ENCODE measurements at places on chromosomes 2 and 18.

GRCh38 chr2:218993345-218994315, at the start of gene CRYBA2:
CRYBA2 (minus strand) TSS chr2:218993422; CDS start chr2:218993176, 246 bp downstream.
- DNase-seq: no peak

DNA sequence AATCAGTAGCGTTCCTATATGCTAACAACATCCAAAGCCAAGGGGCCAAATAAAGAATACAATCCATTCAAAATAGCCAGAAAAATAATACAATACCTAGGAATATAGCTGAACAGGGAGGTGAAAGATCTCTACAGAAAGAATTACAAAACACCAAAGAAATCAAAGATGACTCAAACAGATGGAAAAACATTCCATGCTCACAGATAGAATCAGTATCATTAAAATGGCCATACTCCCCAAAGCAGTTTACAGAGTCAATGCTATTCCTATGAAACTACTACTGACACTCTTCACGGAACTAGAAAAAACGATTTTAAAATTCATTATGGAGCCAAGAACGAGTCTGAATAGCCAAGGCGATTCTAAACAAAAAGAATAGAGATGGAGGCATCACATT, 57.4 kb downstream of the CCBE1 start:
- DNase-seq: no peak

DNA sequence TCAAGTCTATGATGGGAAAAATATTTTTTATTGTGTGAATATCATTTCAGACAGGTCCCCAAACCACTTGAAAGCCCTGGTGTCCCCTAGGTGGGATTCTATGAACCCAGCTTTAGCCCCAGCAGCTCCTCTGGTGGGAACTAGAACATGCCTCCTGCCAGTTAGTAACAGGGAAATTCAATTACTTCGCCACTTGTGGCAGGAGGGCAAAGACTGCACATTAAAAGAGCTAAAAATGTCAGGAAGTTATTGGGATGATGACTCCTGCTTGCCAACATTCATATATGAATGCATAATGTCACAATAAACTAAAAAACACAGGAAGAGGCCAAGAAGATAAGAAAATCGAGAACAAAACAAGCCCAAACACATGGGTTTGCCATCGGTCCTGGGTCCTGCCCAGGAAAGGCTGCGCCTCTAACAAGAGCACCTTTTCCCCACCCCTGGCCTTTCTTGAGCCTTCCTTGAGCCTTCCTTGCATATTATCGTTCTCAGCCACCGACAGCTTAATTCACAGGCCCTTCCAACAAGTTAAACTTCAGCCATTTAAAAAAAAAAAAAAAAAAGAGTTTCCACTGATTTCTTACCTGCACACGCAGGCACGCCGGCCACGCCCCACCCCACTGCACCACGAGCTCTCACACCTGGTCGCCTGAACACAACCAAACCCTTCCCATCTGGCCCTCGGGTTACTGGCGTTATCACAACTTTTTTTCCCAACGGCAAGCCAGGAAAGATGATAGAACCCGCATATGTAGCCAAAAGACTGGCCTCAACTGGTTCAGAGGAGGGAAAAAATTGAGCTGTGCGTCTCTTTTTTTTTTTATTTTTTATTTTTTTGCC, 23.4 kb downstream of the BCL11A start:
- no peak for DNase-seq

GRCh38 chr2:205273627-205274026, 408.7 kb upstream of the NRP2 start:
- DNase-seq: no peak

- DNase-seq: no peak
Observed at GRCh38 chr2:223101340-223102039, 49.5 kb downstream of the KCNE4 start.

DNA sequence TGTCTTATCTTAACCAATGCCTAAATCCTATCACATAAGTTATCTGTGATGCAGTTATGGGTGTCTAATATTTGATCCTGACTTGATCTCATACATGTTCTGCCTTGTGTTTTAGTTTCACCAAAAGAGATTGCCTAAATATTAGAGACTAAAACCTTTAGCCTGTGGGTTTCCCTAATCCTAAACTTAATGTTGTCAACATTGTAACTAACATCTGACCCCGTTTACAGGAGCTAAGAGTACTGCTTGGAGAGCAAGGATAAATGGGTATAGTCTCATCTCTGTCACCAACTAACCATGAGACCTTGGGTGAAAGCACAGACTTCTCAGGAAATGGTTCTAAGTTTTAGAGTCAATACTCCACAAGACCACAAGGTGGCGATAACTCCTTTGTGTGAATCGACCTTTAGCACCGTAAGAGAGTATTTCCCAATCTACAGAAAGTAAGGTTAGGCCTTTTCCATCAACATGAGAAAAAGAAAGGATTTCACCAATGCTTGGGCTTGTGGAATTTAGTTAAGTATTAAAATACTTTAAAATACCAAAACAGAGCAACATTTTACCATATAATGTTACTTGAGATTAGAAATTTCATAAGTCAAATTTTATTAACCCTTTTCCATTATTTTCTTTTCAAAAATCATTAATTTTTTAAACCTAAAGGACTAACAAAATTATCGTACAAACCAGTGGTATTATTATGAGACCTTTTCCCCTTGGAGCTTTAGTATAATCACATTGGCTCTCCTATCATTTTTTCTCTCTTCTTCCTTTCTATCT, 60.5 kb downstream of the G6PC2 start:
- DNase-seq: no peak

GRCh38 chr2:100470898-100471514, 724 bp downstream of the NMS start:
- DNase-seq: no peak

GRCh38 chr18:55484773-55485172, 103.2 kb downstream of the TCF4 start:
- no peak for DNase-seq

DNA sequence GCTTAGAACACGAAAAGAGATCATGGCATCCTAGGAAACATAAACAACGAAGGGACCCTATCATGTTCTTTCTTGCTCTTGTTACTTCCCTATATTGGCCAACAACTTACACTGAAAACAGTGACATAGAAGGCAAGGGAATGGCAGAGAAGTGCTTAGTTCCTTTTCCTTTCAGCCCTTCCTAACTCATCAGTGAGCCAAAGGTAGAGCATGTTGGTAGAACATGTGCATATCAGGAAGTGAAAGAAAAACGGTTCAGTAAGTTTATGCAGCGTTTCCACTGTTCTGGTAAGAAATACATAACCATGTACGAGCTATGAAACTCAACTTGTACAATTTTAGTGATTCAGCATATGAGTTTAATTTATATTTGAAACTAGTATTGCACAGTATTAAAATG, 21.7 kb downstream of the AKAIN1 start:
- DNase-seq: no peak

DNA sequence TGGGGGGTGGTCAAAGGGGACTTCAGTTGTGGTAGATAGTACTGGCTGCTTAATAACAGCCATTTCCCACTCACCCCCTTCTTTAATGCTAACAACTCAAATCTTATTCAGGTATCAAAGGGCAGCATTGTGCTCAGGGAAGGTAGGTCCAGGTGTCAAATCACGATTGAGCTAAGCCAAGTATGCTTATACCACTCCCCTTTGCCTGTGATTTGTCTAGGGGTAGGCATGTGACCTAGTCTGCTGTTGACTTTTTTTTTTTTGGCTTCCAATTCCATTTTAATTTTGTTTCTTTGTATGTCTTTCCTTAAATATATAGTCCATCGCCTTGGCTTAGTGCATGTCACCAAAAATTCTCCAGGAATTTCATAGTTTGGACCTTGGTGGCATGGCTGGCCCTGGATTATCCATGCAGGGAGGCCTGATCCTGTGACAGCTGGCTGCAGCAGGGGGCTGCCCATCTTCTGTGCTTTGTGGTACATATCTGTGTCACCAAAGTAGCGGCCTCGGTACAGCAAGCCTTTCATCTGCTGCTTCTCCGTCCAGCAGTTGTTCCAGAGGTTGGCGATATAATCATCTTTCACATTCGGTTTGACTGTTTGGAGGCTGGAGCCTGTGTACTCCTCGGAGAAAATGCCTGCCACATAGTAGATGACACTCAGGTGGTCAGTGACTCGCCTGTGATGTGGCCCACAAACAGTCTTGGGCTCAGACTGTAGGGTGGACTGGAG, 68.1 kb upstream of the SPRED2 start:
- DNase-seq: no peak

DNA sequence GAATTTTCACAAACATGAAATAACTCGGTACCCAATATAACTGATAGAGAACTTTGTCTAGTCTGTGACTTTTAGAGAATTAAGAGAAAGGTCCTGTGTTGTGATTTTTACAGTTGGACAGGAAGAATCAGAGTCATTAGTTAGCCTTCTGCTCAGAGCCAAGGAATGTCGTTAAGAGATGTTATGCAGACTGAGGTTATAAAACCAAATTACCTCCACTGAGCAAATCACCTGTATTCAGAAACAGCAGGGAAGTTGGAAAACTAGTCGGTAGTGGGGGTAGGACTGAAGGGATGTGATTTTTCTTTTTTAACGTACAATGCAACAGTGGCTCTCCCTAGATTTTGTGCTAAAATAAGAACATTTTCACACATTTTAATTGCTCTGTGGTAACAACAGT, 18.5 kb downstream of the TANK start:
- DNase-seq: no peak

GRCh38 chr2:235021752-235022151, 69.9 kb downstream of the SH3BP4 start:
- DNase-seq: no peak

GRCh38 chr2:75549401-75550253, 11.1 kb downstream of the EVA1A start:
- no peak for DNase-seq

DNA sequence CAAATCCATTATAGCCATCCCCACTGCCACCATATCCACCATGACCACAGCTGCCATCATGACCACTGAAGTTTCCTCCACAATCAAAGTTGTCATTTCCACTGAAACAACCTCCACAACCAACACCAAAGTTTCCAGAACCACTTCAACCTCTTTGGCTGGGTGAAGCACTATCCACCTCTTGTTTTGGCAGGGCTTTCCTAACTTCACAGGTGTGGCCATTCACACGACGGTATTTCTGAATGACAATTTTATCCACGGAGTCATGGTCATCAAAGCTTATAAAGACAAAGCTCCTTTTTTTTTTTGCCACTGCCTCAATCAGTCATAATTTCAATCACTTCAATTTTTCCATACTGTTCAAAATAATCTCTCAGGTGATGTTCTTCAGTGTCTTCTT, 89.8 kb upstream of the UGP2 start:
- DNase-seq: no peak

DNA sequence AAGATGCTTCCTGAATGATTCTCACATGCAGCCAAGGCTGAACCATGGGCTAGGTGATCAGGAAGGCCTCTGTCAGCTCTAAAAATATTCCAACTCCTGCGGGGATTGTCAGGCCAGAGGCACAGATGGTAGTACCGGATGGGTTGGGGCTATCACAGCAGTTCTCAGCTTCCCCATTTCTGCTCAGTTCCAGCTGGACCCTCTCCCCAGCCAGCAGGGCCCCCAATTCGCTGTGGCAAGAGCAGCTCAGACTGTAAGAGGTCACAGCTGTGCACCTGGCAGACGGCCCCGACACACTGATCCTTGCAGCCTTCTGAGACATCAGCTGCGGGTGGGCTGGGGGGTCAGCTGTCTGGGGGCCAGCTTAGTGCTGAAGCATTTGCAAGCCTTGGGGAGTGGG, 43.6 kb upstream of the TCF7L1 start:
- no peak for DNase-seq

- DNase-seq: no peak
Observed at GRCh38 chr2:54539683-54540082, 83.6 kb downstream of the SPTBN1 start.
